ENCODE measurements at places on chromosomes 4 and X. TPM values are rescaled to one million over a fixed set of nuclear protein-coding genes. Genes with fewer than 3 reads are reported as not detected.

The L1CAM gene
- total RNA-seq: 0.16 TPM

The HMX1 gene
- not detected for total RNA-seq

The TMSB15C gene
- 2.8 TPM for total RNA-seq

The C4orf54 gene
- 0.06 TPM for total RNA-seq

The CWH43 gene
- total RNA-seq: not detected

The SMIM31 gene
- total RNA-seq: not detected

The POF1B gene
- total RNA-seq: 3.0 TPM

The NHS gene
- total RNA-seq: under 0.01 TPM

The NLGN4X gene
- under 0.01 TPM for total RNA-seq

The SLC34A2 gene
- under 0.01 TPM for total RNA-seq

The SCOC gene
- total RNA-seq: 24.0 TPM

The CLDN2 gene
- total RNA-seq: not detected

The PDE5A gene
- 1.6 TPM for total RNA-seq

The TSC22D3 gene
- 24.8 TPM for total RNA-seq

The TEX11 gene
- total RNA-seq: not detected

The SYTL5 gene
- total RNA-seq: not detected

The GABRQ gene
- not detected for total RNA-seq

The ZNF157 gene
- not detected for total RNA-seq

The NUDT6 gene
- 4.7 TPM for total RNA-seq

The PRDM8 gene
- total RNA-seq: not detected

The CD38 gene
- total RNA-seq: 5.3 TPM

The GPR50 gene
- total RNA-seq: not detected

The TSPAN6 gene
- 84.7 TPM for total RNA-seq

The OCRL gene
- 20.0 TPM for total RNA-seq

The FSTL5 gene
- total RNA-seq: 0.63 TPM

The TRIM60 gene
- total RNA-seq: not detected

The FAM241A gene
- total RNA-seq: 13.6 TPM

The ADH1C gene
- not detected for total RNA-seq

The HSD17B13 gene
- total RNA-seq: 0.13 TPM

The ELF4 gene
- total RNA-seq: 21.6 TPM

The S100G gene
- total RNA-seq: not detected

The STS gene
- total RNA-seq: 1.8 TPM

The CPXCR1 gene
- total RNA-seq: not detected

The GPC3 gene
- not detected for total RNA-seq

The VCX2 gene
- total RNA-seq: not detected

The RTL9 gene
- total RNA-seq: not detected

The ITM2A gene
- total RNA-seq: 191 TPM

The TRIML2 gene
- 3.1 TPM for total RNA-seq

The TBX22 gene
- not detected for total RNA-seq

The UTP3 gene
- 27.6 TPM for total RNA-seq

The CXCL8 gene
- total RNA-seq: 18.1 TPM
